SJSA1 (cell line): ENCODE measurements at places on chromosomes 4 and X. TPM values are rescaled to one million over a fixed set of nuclear protein-coding genes. Genes with fewer than 3 reads are reported as not detected.

DNA sequence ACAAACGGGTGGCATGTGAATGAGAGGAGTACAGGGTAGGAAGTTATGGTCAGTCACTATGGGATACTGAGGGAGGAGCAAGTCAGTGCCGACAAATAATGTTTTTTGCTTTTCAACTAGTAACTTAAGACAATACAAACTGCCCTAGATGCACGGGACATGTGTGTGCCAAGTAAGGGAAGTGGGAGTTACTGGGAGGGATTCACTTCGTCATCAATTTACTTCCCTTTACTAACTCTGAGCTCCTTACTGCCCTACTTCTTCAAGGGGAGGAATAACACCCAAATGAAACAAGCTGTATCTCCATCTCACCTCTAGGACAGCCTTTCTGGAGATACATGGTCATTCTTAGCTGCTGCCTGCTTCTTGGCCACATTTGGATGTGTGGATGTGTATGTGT, 97.7 kb downstream of the DGKK start:
- DNase-seq = no peak

DNA sequence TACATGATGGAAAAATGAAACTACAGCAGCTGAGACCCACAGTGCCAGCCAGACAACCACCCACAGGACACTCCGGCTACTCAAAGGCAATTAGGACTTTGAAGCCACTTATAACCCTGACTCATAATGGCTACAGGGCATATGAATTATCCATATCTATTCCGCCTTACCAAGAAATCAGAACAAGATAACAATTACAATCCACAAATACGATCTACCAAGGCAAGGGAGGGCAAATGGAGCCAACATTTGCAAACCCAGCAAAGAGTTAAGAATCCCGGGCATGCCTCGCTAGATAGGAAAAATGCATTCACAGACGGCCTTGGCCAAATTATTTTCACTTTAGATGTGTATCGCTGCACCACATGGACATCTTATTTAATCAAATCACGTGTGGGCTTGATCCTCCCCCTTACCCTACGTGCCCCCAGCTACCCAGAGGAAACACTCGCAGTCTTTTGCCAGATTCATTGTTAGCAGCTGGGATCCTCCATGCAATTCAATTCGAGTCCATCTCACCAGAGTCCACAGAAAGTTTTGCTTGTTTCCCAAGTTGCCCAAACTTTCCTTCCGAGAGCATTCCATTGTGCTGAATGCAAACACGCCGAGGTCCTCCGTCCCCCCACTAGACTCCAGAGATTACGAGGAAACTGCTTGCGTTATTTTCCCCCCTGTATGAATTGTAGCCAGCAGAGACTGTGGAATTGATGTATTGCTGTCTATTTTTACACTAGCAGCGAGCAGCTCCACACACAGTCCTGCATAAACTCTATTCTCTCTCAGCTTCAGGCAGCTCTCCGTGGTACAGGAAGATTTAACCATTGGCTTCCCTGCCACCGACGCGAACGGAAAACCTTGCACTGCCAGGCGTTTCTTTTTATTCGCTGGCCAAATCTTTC, 1.2 kb downstream of the PPARGC1A start:
- no peak for DNase-seq

Gene SOWAHD
- 0.19 and 1.6 TPM in 2 replicates for total RNA-seq

Gene FAM53A
- 0.39 TPM in 1 of 2 replicates, not detected in the other for total RNA-seq

DNA sequence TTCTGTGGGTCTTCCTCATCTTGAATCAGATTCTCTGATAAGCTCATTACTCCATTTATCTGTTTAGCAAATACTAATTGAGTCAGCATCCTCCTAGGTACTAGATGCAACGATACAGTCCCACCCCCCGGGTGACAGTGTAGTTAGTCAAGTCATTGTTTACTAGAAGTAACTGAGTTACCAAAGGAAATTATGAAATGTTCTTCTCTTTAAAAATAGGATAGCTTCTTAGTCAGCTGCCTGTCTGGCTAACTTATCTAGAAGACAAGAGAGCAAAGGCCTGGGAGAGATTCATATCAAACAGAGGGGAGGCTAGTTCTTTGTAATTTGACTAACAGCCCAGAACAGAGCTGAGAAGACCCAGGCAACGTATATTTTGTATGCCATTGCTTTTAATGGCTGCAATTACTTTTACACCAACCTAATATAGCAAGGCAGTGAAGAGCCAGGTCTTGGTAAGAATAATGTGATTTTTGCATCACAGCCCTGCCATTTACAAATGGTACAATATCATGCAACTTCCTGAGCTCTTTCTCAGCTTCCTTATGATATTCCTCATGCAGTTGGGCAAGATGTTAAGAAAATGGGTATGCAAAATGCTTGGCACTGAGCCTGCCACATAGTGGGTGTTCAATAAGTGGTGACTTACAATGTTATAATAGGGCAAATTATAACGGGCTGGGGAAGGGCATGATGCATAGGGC, 149.9 kb downstream of the CHIC2 start:
- DNase-seq = peak; percentile 68

- DNase-seq = no peak
Measured at GRCh38 chrX:72094894-72095293, 36.8 kb downstream of the RTL5 start.

Gene SLC9B2
- total RNA-seq = 28.5 and 32.3 TPM in 2 replicates

DNA sequence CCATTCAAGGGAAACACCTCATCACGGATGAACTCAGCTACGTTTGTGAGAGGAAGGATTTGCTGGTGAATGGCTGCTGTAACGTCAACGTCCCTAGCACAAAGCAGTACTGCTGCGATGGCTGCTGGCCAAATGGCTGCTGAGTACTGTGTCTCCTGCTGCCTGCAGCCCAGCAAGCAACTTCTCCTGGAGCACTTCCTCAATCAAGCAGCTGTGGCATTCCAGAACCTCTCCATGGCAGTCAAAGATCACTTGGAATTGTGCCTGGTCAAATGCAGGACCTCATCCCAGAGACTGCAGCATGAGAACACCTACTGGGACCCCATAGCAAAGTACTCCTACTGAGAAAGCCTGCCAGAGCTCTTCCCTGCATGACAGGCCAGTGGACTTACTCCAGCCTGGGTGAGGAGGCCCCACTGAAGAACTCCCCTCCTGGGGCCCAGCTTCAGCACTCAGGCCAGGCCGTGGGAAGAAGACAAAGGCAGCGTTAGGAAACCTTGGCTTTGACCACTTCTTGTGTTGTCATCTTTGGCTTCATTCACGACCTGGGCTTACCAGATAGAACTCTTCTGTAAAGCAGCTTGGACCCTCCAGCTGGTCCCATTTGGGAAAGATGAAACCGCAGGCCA, 244.3 kb downstream of the RBMX2 start:
- DNase-seq = no peak

- no peak for DNase-seq
Measured at GRCh38 chr4:19823781-19824180, 427.9 kb upstream of the SLIT2 start.

DNA sequence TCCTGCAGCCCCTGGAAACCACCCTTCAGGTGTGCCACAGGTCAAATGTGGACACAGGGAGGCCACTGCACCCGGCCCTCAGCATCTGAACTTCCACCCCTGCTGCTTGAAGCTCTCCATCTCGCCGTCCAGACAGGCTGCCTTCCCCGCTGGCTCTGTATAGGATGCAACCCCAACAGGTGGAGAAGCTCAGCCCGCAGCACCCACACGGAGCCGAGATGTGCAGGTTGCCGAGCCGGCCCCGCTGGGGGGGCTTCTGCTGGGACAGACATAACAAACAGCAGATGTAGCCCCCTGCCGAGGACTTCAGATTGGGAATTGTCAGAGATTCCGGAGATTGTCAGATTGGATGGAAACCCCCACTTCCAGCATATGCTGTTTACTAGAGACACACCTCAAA, 20.5 kb downstream of the TMEM187 start:
- no peak for DNase-seq

DNA sequence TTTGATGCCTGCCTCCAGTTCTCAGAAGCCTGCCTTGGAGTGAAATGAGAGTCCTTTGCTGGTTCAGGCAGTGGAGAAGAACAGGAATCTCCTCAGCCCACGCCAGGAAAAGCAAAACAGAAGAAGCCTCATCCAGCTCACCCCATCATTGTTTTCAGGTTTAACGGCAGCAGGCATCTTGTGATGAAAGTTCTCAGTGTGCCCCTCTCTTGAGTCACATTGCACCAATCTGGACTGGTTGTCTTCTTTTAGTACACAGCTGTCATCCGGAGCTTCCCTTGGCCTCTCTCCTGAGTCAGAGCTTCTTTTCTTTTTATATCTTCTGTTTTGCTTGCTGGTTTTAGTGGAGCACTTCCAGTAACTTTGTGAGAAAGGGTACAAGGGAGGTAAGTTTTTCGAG, 50.9 kb downstream of the TSPAN7 start:
- no peak for DNase-seq

Gene NAA11
- not detected in 2 replicates for total RNA-seq

- no peak for DNase-seq
Measured at GRCh38 chr4:40991908-40992307, 222.4 kb downstream of the APBB2 start.

Gene TKTL1
- total RNA-seq = not detected in 2 replicates

Gene FAM9C
- total RNA-seq = not detected in 2 replicates

GRCh38 chr4:188110741-188111471, 1.5 kb upstream of the TRIML2 start:
- no peak for DNase-seq

Gene FDCSP
- not detected in 2 replicates for total RNA-seq

- DNase-seq = no peak
Measured at GRCh38 chrX:44105228-44105913, 132.2 kb upstream of the NDP start.

Gene APELA
- total RNA-seq = 17.7 and 24.9 TPM in 2 replicates

- no peak for DNase-seq
Measured at GRCh38 chr4:72777436-72777835, 208.4 kb upstream of the ADAMTS3 start.

GRCh38 chr4:139735381-139736273, 70.0 kb downstream of the MGST2 start:
- DNase-seq = no peak

DNA sequence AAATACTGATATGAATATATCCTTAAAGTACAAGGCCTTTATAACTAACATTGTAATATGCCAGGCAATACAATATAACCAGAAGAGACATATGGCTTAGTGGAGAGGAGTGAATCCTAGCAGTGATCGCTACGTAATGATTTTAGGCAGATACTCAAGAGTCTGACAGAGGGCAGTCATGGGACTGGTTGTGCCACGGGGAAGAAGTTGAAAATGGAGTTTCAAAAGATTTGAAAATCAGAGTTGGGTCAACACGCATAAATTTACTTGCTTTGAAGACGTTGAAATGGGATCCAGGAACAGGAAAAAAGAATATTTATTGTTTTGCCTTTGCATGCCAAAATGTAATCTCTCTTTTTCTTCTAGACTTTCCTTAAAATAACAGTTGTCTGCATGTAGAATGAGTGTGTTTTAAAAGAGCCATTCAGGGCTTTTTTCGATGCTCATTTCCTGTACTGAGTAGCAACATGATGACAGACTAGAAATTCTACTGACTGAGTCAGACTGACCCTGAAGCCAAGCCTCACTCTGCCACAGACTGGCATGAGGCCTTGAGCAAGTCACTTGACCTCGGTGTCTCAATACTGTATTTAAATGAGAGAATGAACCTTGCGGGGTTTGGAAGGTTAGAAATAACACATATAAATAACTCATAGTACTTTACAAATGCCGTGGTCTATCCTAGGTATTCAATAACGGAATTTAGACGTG, 8.1 kb upstream of the SMS start:
- DNase-seq = peak; percentile 58

Gene MAGEC1
- total RNA-seq = not detected in 2 replicates

Gene ADH1C
- total RNA-seq = not detected in 2 replicates

DNA sequence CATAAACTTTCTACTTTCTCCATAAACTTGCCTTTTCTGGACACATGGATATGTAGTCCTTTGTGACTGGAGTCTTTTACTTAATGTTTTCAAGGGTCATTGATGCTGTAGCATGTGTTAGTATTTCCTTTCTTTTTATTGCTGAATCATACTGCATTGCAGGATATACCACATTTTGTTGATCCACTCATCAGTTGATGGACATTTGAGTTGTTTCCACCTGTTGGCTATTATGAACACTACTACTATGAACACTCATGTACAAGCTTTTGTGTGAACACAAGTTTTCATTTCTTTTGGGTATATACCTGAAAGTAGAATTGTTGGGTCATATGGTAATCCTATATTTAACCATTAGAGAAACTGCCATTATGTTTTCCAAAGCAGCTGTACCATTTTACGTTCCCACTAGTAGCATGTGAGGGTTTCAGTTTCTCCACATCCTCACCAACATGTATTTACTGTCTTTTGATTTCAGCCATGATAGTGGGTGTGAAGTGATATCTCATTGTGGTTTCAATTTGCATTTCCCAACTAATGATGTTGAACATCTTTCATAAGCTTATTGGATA, 26.3 kb upstream of the GPM6B start:
- DNase-seq = no peak

DNA sequence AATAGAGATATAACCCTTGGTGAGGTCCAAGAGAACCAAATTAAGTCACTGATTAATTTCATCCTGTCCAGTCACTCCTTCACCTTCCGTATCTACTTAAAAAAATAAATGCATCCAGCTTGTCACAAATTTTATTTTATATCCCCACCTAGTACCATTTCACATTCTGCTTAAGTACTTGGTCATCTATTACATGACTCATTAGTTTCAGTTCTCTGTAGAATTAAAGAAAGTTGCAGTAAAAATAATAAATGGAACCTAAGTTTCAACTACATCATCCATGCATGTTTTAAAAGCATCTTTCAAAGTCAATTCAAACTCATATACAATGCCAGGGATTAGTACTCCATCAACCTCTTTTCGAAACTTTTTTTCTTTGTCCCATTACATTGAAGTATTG, 130.2 kb downstream of the SH2D1A start:
- DNase-seq = no peak

GRCh38 chr4:82918091-82918490, 17.6 kb downstream of the THAP9 start:
- no peak for DNase-seq

Gene UGT8
- not detected in 2 replicates for total RNA-seq

- DNase-seq = no peak
Measured at GRCh38 chrX:46961574-46962283, 49.5 kb downstream of the JADE3 start.

Gene CENPE
- 39.8 and 46.6 TPM in 2 replicates for total RNA-seq

Gene SULT1B1
- not detected in 2 replicates for total RNA-seq

- no peak for DNase-seq
Measured at GRCh38 chr4:164977243-164978164, at the start of gene TRIM61. Gene TRIM61, minus strand, starts transcription at chr4:164977657. Its CDS starts 7,655 bp downstream, at chr4:164970002.

GRCh38 chr4:13348216-13348615, 135.9 kb downstream of the RAB28 start:
- DNase-seq = no peak

DNA sequence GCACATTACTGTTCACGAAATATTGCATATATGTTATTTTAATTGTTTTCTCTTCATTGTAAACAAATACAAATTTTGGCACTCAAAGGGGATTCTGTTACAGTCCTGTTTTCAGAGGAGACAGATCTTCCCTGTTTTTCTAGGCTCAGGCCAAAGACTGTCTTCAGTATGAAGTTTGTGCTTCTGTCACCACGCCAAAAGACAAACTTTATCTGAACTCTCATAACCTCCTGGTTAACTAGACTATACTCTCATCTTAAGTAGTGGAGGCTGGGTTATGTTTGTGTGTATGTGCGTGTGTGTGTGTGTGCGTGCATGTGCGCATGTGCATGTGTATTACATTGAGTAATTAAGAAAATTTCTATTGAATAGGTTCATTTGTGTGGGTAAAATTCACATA, 676.8 kb upstream of the HS3ST1 start:
- DNase-seq = no peak
